ENCODE measurements at places on chromosomes 1 and 21.

- DNase-seq = no peak
These were observed 33.9 kb upstream of the SELENON start for GRCh38 chr1:25765923-25766589.

DNA sequence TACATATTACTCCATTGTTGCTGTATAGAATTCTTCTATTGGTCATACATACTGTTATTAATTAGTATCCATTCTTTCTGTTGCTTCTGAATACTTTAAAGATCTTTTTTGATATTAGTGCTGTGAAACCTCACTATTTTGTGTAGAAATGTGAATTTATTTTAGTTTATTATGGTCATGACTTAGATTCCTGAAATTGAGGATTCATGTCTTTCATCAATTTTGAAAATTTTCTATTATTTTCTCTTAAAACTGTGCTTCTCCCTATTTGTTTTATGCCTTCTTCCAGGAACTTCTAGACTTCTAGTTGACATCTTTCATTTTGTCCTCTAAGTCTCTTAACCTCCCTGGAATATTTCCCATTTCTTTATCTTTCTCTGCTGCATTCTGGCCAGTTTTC is 113.1 kb downstream of the NTPCR start:
- no peak for DNase-seq

- no peak for DNase-seq
These were observed 48.9 kb downstream of the CD247 start for GRCh38 chr1:167469280-167469965.

- DNase-seq = peak; percentile 63
These were observed 42.9 kb downstream of the FMN2 start for GRCh38 chr1:240134596-240134995.

GRCh38 chr21:43895196-43895595 is 30.2 kb downstream of the AGPAT3 start:
- DNase-seq = no peak

DNA sequence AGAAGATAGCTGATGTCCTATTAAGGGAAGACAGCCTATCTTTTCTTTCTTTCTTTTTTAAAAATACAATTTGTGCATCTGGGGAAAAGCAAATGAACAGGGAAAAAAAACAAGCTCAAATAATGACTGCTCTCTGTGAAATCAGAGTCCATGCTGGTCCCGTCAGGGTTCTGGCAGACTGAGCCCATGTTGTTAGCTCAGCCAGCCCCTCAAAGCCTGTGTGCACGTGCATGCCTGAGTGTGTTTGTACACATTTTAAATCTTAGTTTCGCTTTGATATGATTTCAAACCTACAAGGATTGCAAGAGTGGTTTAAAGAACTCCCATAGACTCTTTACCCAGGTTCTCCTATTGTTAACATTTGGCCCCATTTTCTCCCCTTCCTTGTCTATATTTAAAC is 231.8 kb upstream of the GREM2 start:
- no peak for DNase-seq

- no peak for DNase-seq
These were observed 15.2 kb downstream of the EPHX1 start for GRCh38 chr1:225825078-225825477.

DNA sequence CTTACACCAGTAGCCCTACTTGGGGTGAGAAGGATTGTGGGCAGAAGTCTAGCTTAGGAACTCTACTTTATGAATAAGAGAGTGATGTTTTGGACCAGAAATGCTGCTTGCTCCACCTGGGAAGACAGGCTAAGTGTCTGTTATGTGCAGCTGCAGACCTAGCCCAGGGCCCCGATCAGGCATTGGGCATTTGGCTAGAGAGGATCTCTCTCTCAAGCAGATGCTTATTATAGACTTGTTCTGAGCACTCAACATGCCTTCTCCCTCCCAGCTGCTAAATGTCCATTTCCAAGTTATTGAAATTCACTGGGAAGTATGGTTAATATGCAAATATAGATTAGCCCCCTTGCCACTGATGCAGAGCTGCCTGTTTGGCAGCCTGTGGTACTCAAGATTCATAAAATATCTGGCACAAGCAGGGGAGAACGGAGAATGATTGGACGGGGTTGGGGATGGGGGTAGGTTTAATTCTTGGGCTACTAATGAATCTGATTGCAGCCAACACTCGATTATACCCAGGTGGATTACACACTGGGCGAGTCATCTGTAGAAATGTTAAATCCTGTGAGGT is 115.9 kb downstream of the KCND3 start:
- DNase-seq = no peak

- DNase-seq = no peak
These were observed 55.0 kb downstream of the ALG14 start for GRCh38 chr1:95017775-95018174.

GRCh38 chr1:37656881-37657280 is 22.2 kb upstream of the RSPO1 start:
- DNase-seq = no peak

DNA sequence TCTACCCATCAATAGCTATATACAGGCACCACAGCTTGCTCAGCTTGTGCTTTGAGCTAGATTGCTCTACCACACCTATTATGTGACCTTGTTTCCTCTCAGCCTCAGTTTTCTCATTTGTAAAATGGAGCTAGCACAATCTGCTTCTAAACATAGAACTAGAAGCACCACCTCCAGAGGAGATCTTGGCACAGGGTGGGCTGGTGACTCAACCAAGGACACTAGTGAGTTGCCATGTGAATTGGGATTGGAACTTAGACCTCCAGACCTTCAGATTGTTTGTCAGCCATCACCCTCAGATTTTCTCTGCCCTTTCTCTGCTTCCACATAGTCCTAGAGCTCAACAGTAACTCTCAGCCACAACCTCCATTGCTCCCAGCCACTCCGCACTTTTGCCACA is 3.0 kb upstream of the MACO1 start:
- DNase-seq = no peak

GRCh38 chr1:76868154-76868882 is 1.0 kb downstream of the ST6GALNAC5 start:
- DNase-seq = peak; percentile 30

DNA sequence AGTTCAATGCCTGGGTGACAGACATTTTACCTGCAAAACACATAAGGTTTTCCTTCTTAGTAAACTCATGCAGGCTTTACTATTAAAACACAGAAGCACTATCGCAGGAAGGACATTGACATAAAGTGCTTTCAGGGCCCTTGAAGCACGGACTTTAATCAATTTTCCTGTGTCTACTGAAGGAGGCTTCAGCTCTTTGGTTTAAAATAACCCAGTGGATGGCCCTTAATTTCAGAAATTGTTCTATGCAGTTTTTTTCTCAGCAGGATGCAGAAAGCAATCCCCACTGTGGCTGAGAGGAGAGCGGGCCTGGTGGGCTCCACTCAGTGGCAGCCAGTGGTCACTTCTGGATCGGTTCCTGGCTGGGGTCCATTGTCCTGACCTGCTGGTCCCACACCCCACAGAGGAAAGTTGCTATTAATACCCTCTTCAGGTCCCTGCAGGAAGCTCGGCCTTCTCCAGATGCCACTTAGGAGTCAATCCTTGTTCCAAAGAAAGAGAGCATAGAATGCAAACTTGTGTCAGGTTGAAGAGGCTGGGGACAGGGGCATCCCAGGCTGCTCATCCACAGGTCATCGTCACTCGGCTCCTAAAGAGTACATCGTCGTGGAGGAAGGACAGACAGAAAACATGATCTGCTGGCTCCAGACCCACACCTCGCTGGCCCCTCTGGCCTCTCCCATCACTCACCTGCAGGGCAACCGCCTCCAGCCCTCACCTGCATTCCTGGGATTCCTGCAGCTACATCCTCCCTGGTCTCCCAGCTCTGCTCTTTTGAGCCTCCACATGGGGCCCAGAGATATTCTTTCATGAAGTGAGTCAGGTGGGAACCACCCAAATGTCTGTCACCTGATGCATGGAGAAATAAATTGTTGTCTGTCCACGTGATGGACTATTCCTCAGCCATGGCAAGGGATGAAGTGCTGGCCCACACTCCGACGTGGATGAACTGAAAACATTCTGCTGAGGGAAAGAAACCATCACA is 153.1 kb downstream of the PSMG1 start:
- DNase-seq = no peak

DNA sequence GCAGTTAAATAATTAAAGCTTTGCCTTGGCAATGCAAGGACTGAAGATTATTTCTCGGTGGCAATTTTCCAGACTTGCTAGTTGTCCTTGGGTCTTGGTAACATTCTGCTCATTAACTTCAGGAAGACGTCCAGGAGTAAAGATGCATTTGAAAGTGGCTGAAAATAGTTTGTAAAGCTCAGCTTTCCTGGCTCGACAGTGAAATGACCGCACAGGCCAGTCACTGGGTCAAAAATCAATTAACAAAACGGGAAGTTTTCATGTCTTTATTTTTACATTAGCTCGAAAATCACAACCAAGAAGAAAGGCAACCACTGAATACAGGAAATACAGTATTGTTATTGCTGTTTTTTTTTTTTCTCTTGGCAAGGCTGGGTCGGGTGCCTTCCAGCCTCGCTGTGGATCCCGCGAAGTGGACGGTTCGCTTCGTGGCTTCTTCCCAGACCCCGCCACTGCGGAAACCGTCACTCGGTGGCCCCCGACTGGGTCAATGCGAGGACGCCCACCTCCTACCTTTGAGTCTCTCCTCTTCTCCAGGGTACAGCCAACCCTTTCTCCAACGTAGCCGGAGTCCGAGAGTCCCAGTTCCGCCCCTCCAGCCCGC is 479 bp upstream of the SNX7 start:
- DNase-seq = peak; percentile 6

DNA sequence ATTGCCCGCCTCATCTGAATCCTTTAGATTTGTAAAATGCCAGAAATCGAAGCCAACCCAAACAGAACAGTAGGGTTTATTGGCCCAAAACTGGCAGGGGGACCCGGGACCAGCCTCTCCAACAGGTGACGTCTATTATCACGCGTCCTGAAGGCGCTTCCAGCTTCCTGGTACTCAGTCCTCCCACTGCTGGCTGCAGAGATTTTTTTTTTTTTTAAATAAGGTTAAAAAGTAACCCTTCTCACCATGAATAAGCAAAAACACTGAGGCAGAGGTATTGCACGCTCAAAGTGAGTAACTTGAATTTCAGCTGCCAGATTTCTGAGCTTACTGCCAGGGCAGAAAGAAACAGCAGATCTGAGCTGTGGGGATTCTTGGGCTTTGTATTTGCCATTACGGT is 54.4 kb upstream of the GCLM start:
- no peak for DNase-seq

DNA sequence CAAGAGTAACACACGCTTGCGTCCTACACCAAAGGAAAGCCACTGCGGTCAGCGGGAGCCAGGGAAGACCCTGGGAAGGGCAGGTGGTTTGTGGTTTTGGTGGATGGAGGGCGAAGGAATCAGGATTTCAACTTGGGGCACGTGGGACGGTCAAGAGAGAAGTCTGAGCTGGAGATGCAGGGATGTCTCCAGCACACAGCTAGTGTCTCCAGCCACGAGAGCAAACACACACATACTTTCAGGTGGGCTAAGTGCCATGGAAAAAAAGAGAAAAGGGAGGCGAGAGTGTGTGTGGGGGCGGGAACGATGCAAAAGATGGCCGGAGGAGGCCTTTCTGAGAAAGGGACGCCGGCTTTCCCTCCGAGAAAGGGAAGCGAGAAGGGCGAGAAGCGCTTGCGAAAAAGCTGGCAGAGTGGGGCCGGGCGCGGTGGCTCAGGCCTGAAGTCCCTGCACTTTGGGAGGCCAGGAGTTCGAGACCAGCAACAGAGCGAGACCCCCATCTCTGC is 1.4 kb upstream of the SRRM1 start:
- DNase-seq = peak; percentile 37

GRCh38 chr1:162740755-162741154 is 49.7 kb upstream of the HSD17B7 start:
- DNase-seq = no peak

DNA sequence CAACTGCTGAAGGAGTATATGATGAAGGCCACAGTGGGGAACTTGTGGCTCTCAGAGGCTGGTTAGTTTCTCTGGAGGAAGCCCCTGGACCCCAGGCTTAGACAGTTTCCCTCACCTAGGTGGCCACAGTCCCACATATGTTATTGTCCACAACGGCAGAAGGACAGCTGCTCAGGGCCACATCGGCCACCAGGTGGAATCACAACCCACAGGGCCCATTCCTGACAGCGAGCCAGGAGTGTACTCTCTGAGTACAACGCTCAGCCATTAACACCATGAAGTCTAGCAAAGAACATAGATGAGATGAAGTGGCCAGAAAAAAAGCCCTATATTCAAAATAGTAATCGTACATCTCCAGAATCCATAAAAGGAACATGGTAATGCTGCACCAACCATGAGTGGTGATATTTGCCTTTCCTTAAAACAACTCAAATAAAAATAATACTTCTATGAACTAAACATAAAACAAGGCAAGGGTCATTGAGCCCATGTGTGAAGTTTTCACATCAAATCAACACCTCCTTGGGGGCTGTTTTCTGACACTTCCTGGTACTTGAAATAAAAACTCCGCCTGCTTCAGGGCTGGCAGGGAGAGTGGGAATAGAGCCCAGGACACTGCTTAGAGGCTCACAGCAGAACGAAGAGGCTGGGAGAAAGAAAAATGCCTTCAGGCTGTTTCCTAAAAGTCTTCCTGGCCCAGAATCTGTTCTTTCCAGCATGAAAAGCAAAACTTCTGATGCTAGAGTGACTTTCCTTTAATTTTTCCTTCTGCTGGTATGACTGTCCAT is 383.3 kb downstream of the HHAT start:
- DNase-seq = no peak

- no peak for DNase-seq
These were observed 12.5 kb downstream of the MFAP2 start for GRCh38 chr1:16967962-16968361.

DNA sequence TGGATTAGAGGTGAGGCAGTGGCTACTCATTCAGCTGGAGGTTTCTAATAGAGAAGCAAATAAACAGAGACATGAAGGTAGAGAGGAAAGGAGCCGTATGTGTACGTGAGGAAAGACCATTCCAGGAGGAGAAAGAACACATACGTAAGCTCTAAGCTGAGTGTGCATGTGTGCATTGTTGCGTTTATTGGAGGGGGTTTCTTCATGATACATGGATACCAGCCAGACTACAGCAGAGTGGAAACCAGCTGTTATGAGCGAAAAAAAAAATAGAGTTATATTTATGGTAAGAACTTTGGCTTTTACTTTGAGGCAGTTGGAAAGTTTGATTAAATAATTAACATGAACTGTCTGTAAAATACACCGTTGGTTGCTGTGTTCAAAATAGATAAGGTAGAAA is 173.4 kb upstream of the RGS18 start:
- DNase-seq = no peak

DNA sequence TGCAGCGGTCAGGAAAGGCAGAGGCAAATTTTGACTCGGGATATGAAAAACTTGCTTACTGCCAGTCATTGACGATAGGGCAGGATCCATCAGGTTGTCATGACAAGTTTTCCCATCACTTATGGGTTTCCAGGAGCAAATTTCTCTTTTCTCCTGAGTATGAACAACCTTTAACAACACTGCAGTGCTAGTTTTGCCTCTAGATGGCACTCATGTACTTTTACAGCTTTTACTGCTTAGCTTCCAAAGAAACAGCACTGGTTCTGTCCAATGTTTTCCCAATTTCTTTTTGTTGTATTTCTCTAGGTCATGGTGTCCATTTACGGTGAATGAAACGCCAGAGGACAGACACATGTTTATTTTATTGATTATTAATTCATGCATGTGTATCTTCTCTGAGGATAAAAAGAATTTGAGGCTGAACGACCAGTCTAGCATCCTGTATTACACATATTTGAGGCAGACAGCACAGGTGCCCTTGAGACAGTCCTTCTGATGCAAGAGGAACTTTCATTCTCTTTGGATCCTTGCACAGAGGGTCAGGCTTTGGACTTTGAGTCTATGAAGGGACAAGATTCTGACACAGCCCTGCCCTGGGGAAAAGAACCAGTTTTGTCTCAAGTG is 112.3 kb upstream of the TRABD2B start:
- DNase-seq = peak; percentile 44
